GM20000 (cell line): ENCODE measurements at places on chromosomes 1 and 21.
A peak's percentile ranks its signal among the peaks of the same experiment; 100 is the strongest.

DNA sequence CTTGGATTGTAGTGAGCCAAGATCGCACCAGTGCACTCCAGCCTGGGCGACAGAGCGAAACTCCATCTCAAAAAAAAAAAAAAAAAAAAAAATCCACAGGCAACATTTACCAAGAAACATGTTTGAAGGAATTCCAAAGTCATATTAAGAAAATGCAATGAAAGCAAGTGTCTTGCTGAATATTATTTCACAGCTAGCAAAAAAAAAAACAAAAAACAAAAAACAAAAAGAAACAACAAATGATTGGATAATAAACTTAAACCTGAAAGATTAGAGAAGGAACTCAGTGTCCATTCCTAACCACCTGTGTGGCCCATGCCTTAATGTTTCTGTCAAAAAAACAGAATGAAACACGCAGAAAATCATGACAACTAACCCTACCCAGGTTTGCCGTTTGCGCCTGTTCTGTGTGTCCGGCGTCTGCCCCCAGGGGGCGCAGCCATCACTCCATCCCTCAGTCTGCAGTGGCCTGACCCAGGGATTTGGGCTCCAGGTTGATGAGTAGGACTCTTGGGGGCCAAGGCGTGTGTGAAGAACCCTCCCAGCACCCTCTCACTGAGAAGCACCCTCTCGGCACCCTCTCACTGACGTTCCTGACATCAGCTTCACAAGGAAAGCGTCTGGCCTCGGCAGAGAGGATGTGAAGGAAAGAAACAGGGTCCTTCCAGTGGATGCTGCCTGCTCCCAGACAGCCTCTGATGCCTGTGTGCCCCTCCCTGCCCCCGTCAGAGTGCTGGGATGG is 19.2 kb upstream of the PTTG1IP start:
- peak; percentile 84 for DNase-seq

DNA sequence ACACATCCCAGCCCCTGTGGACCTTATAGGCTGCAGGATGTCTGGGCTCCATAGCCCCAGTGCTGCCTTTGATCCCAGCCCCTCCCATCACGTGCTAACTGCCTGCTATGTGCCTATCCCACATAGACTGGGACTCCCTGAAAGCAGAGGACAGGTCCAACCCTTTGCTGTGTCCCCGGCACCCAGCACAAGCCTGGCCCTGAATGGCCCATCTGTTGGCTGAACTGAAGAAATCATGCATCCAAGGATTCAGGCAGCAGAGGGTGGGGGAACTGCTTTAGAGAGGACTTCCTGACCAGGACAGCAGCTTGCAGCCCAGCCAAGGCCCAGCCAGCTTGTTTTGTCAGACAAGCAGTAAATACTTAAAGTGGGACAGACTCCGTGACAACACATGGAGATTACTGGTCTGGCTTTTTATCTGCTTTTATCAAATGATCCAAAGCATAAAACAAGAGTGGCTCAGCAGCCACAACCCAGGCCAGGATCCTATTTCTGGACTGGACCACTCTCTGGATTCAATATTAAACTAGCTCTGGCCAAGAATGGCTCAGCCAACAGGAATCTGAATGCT is 69.3 kb downstream of the GLIS1 start:
- DNase-seq, result no peak

DNA sequence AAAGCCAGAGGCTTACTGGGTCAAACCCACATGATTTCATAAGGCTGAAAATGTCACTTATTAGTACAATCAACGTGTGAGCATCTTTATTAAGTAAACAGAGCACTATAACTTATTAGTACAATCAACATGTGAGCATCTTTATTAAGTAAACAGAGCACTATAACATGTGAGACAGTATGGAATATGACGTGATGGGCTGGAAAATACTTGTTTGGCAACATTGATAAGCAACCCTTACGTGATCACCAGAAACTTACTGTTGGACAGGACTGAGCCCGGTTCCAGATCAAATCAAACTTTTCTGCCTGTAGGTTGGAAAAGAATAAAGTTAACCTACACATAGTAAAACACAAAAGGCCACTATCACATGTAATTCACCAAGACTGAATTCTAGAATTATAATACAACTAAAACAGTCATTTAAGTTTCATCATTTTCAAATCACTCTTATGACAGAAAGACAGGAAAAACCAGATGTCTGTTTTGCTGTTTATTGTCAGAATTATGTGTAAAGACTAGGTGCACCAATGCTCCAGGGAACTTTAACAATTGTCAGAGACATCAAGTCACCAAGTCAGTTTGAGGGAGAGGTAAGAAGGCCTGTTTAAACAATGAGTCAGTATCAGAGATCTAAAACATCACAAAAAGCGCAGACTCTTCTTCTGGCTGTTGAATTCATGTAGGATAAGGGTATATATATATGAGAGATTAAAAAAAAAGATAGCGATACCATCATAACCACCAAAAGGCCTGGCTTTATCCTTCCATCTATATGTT is 15.7 kb downstream of the ATPAF1 start:
- no peak for DNase-seq

DNA sequence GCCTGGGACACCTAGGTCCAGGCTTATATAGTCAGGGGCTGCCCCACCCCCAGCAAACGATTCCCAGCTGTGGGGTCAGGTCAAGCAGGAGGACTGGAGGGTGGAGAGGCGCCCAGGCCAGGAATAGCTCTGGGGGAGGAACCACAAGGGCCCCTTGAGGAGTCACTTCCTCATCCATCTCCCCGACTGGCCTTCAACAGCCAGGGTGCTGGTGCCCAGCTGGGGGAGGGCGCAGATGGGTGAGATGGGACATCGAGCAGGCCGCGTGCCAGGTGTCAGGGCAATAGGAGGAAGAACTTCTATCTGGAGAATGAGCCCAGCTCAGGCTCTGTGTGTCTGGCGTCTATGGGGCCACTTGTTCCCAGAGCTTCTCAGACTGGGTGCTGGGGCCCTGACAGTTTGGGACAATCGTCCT is 208 bp upstream of the MYBPH start:
- no peak for DNase-seq

DNA sequence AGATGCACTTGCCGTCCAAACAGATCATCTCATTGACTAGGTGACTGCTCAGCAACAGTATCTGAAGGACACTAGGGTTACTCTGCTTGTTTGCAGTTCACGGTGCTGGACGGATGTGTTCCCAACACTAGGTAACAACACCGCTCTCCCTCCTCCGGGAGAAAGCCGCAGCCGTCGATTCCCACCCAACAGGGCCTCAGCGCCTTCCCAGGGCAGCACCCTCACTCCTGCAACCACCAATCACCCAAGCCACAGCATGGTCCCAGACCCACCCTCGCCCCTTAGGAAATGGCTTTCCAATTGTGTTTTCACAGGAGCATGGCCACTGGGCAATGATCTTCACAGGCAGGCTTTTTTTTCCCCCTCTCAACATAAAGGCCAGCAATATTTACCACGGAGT is 779 bp downstream of the TLR5 start:
- DNase-seq, result no peak

- no peak for DNase-seq
These were observed 40.8 kb downstream of the TCEANC2 start for GRCh38 chr1:54094001-54094729.

GRCh38 chr1:24762133-24762676 is 17.0 kb downstream of the CLIC4 start:
- no peak for DNase-seq

DNA sequence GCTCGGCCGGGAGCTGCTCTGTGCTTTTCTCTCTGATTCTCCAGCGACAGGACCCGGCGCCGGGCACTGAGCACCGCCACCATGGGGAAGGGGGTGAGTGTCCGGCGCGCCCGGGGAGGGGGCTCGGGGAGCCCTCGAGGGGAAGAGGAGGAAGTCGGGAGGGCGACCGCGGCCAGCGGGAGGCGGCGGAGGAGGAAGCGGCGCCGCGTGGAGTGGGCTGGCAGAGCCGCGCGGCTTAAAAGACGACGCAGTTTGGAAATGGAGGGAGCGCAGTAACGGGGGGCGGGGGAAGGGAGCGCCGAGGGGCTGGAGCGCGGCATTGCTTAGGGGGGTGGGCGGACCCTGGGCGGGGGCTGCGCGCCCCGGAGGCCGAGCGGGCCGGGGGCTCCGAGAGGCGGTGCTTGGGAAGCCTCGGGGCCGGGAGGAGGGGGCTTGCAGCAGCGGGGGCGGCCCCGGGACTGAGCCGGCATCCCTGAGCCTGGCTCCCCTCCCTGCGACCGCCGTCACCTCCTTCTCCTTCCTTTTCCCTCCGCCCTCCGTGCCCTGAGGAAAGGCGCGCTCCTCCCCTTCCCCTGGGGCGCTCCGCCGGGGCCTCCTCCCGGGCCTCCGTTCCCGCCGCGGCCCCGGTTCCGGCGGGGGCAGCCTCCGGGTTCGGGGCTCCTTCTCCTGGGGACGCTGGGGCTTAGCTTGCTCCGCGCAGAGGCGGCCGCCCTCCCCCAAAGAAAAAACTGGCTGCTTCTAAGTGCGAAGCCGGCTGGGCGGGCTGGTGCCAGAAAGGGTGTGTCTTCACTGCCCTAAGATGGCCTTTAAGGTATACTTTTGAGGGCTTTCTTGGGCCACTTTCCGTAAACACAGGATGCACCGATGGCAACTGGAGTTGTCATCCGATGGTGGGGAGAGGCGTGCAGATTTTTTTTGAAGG is 648 bp downstream of the ATP1A1 start:
- peak; percentile 60 for DNase-seq
